ENCODE measurements at places on chromosomes 16 and 17. TPM values are rescaled to one million over a fixed set of nuclear protein-coding genes. Genes with fewer than 3 reads are reported as not detected.

Gene HCRT
- total RNA-seq = not detected

DNA sequence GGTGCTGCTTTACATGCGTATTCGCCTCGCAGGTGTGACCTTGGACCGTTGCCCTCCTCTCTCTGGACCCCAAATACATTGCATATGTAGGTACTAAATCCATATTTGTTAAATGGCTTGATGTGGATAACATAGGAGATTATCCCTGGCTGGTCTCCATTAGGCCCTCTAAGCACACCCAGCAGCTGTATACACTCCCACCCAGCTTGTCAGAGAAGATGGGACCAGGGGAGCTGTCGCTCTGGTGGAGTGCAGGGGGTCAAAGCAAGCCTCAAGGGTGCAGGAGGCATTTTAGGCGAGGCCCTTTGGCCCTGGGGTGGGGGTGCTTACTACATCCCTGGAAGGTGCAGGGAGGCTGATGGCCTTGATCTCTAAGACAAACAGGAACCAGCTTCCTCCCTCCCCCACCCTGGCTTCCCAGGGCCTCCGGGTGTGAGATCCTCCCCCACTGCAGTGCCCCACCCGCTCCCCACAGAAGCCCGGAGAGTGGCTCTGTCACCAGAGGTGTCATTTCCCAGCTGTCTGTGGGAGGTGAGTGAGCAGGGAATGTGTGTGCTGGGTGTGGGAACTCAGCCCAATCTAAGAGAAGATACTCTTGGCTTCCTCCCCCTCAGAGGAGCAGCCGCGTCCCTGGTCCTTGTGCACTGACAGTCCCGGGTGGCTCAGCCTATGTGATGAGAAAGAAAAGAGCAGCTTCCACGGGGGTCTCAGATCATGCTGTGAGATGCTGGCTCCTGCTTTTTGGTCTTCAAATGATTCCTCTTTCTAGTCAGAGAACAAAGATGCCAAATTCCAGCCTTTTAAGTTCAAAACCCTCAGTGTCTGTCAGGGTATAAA is 1.4 kb upstream of the VAMP2 start:
- H3K27me3 ChIP-seq = no peaks in the 10 kb centered on the region
- H3K36me3 ChIP-seq = peaks cover 32% of the 10 kb centered on the region

- H3K36me3 ChIP-seq = peaks cover 42% of the 10 kb centered on the region
- H3K27me3 ChIP-seq = no peaks in the 10 kb centered on the region
- H3K4me3 ChIP-seq = no peak overlapping the region
- no peaks in the 10 kb centered on the region for H3K4me1 ChIP-seq
- no peak for DNase-seq
- no peak overlapping the region for H3K27ac ChIP-seq
Observed at GRCh38 chr17:80319262-80319998, 58.8 kb downstream of the RNF213 start.

DNA sequence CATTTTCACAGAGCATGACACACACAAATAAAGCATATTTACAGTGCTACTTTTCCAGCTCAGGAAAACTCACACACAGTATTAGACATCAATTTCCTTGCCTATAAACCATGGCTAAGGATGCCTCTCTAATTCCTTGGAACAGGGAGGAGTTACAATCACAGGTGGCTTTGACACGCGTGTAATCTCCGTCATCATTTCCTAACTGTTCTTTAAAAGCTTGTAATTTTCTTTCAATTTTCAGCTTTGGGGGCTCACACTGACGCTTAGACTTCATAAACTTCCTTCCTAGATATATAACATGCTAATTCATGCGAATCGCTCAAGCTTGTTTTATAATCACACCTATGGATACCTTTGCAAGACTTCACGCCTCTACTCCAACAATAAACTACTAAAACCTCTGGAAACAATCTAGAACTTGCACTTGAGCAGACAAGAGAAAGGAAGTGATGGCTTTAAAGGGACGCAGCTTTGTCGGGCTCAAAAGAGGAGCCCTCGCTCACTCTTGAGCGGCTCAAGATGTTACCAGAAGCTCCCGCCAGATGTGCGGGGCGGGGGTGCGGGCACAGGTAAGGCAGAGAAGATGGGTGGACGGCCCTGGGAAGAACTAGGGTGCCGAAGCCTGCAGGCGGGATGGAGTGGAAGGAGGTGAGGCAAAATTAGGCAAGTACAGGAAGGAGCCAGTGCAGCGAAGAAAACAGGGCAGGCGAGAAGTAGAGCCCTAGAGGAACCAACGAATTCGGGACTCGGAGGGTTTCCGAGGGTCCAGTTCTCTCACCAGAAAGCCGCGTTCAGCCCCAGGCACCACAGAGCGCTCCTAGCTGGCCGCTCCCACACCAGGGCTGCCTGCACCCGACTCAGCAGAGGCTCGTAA is 631 bp downstream of the RETREG3 start:
- H3K36me3 ChIP-seq = peaks cover 24% of the 10 kb centered on the region
- no peaks in the 10 kb centered on the region for H3K27me3 ChIP-seq
- H3K4me1 ChIP-seq = peaks cover 21% of the 10 kb centered on the region
- H3K27ac ChIP-seq = peak overlapping the region; percentile 92

GRCh38 chr16:20114356-20114755 is 40.7 kb upstream of the GPR139 start:
- no peak for DNase-seq
- H3K27ac ChIP-seq = no peak overlapping the region
- no peaks in the 10 kb centered on the region for H3K27me3 ChIP-seq
- no peaks in the 10 kb centered on the region for H3K36me3 ChIP-seq
- no peak overlapping the region for H3K4me3 ChIP-seq

Data from spinal cord (tissue), 10 donors.